ENCODE measurements at places on chromosomes 6 and 20. TPM values are rescaled to one million over a fixed set of nuclear protein-coding genes. Genes with fewer than 3 reads are reported as not detected.
A peak's percentile ranks its signal among the peaks of the same experiment; 100 is the strongest.

Gene CDH22
- 0.41 TPM for total RNA-seq

Gene MOG
- not detected for total RNA-seq

Gene DNMT3B
- 2.9 TPM for total RNA-seq

Gene SAMD3
- 4.8 TPM for total RNA-seq

DNA sequence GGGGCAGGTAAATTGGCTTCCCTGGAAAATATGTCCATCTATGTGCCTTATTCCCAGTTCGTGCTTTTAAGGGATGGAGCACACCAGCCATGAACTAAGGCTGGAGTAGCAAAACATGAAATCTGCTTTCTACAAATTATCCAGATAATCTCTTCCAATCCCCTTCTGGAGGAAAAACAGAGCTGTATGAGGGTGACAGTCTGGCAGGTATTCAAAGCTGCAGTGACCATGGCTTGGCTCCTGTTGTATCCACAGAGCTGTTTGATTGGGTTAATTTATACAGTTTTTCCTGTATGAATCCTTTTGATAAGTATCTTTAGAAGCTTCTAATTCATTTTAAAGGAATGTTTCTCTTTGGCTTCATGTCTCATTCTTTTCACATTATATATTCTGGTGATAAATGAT is 144.4 kb downstream of the AIG1 start:
- DNase-seq: no peak

DNA sequence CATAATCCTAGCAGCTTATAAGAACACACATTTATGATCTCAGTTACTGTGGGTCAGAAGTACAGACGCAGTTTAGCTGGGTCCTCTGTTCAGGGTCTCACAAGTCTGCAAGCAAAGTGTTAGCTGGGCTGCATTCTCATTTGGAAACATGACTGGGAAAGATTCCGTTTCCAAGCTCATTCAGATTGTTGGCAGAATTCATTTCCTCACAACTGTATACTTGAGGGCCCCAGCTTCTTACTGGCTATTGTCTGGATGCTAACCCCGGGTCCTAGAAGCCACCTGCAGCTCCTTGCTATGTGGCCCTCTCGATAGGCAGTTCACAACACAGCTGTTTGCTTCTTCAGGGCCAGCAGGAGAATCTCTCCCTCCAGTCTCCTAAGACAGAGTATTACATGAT is 13.1 kb downstream of the TCP11 start:
- peak; percentile 24 for DNase-seq

DNA sequence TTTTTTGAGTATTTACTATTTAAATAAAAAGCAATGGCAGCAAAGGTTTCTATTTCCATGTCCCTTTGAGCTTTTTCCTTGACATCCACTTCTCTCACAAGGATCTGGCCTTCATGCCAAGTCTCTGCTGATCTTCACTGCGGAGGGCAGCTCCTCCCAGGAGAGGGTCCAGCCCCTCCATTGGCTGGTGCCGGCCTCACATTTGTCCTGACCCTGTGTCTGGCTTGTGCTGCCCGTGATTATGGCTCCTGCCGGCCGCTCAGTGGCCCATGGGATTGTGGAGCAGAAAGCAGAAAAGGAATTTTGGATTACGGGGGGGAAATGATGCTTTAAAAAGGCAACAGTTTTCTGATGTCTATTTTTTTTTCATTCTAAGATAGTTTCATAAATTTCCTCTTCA is 31.2 kb upstream of the PDE7B start:
- DNase-seq: no peak

DNA sequence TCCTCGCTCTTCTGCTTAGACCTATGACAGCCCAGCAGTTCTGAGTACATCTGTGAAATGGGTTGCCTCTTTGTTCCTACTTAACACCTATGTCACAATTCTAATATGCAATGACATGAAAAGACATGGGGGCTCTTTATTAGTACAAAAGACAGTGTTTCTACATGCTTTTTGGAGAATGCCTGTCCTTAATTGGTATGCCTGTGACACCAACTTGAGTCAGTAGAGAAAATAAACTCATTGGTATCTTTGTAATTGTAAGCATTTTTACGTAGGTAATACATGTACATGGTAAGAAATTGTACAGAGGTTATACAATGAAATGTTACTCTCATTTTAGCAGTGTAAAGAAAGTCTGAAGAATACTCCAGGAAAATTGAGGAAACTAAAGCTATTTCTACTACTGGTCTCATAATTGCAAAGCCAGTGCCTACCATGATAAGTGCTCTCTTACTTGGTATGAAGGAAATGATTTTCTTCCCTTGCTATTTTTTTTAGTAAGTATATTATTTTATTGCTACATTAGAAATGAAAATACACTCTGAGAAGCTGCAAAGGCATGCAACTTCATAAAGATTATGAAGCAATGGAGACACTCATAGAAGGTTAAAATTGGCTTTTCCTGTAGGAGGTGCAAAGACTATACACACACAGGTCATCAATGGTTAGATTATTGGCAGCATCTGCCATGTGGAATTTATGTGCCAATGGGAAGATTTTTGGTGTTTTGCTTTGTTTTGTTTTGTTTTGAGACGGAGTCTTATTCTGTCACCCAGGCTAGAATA is 4.9 kb upstream of the EEF1A1 start:
- DNase-seq: no peak

- DNase-seq: no peak
Measured at GRCh38 chr6:34059136-34059731, 86.7 kb downstream of the GRM4 start.
